ENCODE measurements at places on chromosomes 7 and 10. TPM values are rescaled to one million over a fixed set of nuclear protein-coding genes. Genes with fewer than 3 reads are reported as not detected.

The ZNF485 gene
- 2.8 TPM for total RNA-seq

The SYT15 gene
- total RNA-seq: 1.8 TPM

The TMEM184A gene
- total RNA-seq: not detected

The TAF3 gene
- total RNA-seq: 16.6 TPM

The INHBA gene
- 0.54 TPM for total RNA-seq

The TNS3 gene
- 0.63 TPM for total RNA-seq

The ZNF679 gene
- not detected for total RNA-seq

The FRMPD2 gene
- total RNA-seq: not detected

The MMRN2 gene
- not detected for total RNA-seq

The ALOX5 gene
- total RNA-seq: 29.6 TPM

The EBF3 gene
- not detected for total RNA-seq

The MAGI2 gene
- total RNA-seq: 0.07 TPM

The REPIN1 gene
- total RNA-seq: 59.1 TPM

The TMEM225B gene
- total RNA-seq: 1.4 TPM

The ADCY1 gene
- 7.8 TPM for total RNA-seq

The HOXA2 gene
- not detected for total RNA-seq

The PTCD1 gene
- 10.0 TPM for total RNA-seq

The PTF1A gene
- total RNA-seq: not detected

The CASP7 gene
- 44.9 TPM for total RNA-seq

The VAX1 gene
- not detected for total RNA-seq

The SFMBT2 gene
- 52.0 TPM for total RNA-seq

The TSPAN33 gene
- 4.9 TPM for total RNA-seq

The PRF1 gene
- 132 TPM for total RNA-seq

The PRKCQ gene
- total RNA-seq: 71.5 TPM

The CH25H gene
- total RNA-seq: not detected

The HEPACAM2 gene
- total RNA-seq: not detected

The STEAP4 gene
- not detected for total RNA-seq

The ELN gene
- not detected for total RNA-seq

The ORC5 gene
- 23.7 TPM for total RNA-seq

The STEAP1 gene
- total RNA-seq: 2.4 TPM

The ITPRID1 gene
- not detected for total RNA-seq

The KNDC1 gene
- 0.32 TPM for total RNA-seq

The MDFIC gene
- total RNA-seq: 75.2 TPM

The JAKMIP3 gene
- total RNA-seq: 1.1 TPM

The IFIT1B gene
- not detected for total RNA-seq

The HOXA11 gene
- total RNA-seq: not detected

The RPEL1 gene
- total RNA-seq: not detected

The CLCN1 gene
- total RNA-seq: 0.07 TPM

The GPER1 gene
- not detected for total RNA-seq

The OR2A1 gene
- total RNA-seq: not detected

Measured in T-helper 1 cell treated with Interleukin-12 subunit alpha and Interleukin-12 subunit beta and Interleukin-4 antibody, amounts not matched to agents 30 ng/mL and 1 ng/mL, for 36 hours (primary cell).